ENCODE measurements at places on chromosomes 1 and 21.

GRCh38 chr1:233582439-233582838 is 31.5 kb upstream of the KCNK1 start:
- DNase-seq, result no peak

- no peak for DNase-seq
Observed at GRCh38 chr1:17655922-17656321, 99.2 kb upstream of the ACTL8 start.

- DNase-seq, result no peak
Observed at GRCh38 chr1:61181067-61182038, 99.0 kb downstream of the NFIA start.

- no peak for DNase-seq
Observed at GRCh38 chr1:237875291-237875690, 15.4 kb downstream of the ZP4 start.

DNA sequence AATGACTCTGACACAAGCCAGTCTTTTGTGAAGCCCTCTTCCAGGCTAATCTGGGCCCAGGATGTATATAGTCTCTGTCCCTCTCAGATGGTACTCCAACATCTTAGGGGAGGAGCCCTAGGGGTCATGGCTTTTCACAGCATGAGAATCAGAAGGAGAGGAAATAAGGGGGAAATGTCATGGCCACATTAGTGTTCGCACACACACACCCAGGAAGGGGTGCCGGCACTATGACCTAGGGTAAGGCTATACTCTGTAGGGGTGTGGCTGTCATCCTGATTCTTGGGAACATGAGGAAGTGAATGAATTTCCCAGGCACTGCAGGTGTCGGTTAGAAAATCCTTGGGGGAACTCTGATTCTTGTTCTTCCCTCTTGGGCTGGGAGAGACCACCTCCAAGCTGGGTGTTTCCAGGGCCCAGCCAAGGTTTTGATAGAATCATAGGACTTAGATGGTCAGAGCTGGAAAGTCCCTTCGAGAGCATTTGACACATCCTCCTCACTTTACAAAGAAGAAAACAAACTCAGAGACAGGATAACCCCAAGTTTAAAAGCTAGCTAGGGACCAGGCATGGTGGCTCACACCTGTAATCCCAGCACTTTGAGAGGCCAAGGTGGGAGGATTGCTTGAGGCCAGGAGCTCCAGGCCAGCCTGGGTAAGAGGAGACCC is 22.0 kb downstream of the GFI1 start:
- DNase-seq, result no peak

DNA sequence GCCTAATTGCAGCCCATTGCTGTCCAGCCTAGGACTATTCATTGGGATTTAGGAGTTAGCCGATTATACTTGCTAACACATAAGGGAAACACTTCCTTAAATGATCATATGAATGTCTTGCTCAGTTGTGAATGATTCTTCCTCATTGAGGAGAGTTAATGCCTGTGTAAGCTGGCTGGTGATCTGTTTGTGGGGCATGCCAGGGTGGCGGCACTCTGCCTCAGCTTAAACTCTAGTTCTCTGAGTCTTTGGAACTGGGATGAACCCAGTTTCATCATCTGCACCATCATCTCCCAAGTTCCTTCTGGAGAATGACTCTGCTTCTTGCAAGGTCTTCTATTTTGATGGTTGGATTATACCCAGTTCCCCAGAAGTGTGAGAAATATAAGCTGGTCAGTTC is 23.9 kb upstream of the SLAMF6 start:
- no peak for DNase-seq

DNA sequence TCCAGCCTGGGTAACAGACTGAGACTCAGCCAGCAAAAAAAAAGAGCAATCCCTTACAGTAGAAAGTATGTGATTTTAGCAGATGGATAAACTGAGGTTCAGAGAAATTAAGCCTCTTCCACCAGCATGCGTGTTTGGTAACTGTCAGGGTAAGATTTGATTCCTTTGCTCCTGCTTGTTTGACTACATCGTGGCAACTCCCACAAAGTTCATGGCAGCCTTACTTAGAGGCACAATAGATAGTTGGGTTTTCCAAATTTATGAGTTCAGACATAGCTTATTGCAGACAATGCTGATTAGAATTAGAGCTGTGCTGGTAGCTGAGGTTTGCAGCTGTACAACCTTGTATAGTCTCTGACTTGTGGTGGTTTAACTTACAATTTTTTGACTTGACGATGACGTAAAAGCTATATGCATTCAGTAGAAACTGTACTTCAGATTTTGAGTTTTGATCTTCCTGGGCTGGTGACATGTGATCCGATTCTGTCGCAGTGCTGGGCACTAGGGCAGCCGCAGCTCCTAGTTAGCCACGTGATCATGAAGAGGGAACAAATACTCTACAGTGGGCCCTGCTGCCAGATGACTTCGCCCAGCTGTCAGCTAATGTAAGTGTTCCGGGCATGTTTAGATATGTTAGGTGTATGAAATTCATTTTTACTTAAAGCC is 167.8 kb downstream of the DHRS3 start:
- DNase-seq, result no peak

- no peak for DNase-seq
Observed at GRCh38 chr1:192877283-192877886, 68.5 kb downstream of the RGS2 start.

DNA sequence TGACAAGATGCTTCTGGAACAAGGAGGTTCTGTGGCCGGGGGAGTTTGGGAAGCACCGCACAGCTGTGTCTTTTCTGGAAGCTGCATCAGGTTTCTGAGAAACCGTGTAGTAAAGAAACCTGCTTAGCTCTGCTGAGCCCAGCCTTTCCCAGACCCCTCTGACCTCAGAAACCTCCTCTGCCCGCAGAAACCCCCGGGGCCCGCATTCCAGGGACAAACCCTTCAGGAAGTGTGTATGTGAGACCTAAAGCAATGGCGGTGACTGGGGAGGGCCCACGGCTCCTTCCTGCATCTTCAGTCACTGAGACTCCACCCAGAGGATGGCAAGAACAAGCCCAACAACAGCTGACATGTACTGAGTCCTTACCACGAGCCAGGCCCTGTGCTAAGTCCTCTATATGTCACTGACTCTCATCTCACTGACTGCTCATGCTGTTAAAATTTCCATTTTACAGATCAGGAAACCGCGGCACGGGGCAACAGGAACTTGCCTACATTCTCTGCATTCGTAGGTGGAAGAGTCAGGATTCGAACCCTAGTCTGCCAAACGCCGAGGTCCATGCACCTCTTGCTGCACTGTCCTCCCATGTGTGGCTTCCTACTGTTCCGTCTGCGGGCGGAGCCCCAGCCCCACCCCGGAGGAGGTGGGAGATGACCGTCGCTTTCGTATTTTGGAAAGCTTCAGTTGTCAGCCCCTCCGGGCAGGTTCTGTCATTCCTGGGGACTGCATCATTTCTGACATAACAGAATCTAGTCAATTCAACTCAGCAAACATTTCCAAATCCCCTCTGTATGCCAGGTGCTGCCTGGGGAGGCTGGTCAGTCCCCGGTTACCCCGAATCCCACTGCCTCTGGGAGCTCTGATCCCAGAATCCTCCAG is 73.3 kb upstream of the KLHDC7A start:
- DNase-seq, result no peak

DNA sequence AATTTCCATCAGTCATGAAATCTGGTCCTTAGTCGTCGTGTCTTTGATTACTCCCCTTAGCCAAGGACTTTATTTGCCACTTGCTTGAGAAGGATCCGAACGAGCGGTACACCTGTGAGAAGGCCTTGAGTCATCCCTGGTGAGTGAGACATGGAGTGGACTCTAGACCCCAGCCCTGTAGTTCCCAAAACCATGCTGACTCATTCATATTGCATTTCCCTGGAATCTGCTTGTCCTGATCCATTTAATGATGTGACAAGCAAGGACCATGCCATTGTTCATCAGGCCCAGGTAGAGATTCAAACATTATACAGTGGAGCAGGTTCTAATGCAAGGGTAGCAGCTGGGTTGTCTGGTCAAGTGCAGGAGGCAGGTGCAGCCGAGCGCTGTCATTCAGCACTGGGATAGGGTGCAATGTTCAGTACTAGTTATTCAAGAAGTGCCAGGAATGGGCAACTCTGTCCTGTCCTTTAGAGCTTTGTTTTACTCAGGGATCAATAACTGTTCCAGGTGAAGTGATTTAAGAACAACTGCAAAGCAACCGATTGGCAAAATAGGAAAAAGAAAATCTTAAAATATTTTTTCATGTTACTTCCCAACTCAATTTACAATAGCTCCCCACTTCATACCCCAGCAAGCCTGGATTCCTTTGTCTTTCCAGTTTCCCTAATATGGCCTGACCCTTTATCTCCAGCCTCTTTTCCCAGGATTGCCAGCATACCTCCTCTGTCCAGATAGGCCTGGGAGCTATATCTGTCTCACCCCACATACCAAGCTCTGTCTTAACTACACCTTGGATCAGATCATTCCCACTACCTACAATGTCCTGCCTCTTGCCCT is 26.5 kb downstream of the CAMK1G start:
- DNase-seq, result no peak

DNA sequence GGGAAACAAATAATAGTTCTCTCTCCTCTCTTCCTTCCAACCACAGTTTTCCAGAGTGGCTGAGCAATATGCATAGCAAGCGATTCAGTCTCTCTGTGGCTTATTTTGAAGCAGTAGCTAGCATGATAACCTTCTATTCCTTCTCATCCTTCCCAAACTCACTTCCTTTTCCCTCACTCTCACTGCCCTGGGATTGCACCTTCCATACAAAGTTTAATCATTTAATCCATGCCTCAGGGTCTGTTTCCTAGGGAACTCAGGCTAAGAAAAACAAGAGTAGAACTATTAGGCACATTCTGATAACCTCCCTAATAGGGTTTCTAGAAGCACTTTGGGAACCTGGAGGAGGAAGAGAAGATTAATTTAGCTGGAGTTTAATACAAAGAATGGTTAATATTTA is 97.7 kb upstream of the S1PR1 start:
- no peak for DNase-seq

GRCh38 chr1:69671363-69672010 is 103.8 kb downstream of the LRRC7 start:
- no peak for DNase-seq

- DNase-seq, result no peak
Observed at GRCh38 chr1:9346566-9346965, 53.9 kb downstream of the SPSB1 start.

DNA sequence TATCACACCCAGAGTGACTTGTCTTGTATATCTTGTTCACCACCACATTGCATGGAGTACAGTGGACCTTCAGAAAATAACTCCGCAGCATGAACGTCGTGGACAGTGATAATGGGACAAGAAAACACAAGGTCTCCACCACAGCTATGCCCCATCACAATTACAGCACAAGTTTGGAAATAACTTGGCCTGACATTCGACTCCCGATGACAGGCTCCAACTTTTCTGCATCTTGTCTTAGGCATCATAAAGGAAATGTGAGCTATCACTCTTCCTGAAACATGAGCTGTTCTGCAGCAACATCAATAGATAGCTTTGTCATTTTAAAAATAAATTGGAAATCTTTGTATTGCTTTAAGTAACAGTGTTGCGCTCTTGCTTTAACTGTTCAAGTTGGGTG is 2.9 kb downstream of the RRP1B start:
- DNase-seq, result no peak

- peak; percentile 26 for DNase-seq
Observed at GRCh38 chr1:212162635-212163034, 122.6 kb upstream of the PPP2R5A start.

- peak; percentile 8 for DNase-seq
Observed at GRCh38 chr1:48061162-48062136, 64.3 kb upstream of the TRABD2B start.

DNA sequence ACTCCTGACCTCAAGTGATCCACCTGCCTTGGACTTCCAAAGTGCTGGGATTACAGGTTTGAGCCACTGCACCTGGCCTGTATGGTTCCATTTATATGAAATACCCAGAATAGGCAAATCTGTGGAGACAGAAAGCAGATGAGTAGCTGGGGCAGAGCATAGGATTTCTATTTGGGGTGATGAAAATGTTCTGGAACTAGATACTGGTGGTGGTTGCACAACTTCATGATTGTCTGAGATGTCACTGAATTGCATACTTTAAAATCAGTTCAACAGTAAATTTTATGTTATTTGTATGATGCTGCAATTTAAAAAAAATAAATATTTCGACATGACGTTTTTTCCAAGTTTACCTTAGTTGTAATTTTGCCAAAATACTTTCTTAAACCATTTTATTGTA is 23.9 kb downstream of the ITSN1 start:
- DNase-seq, result no peak

- no peak for DNase-seq
Observed at GRCh38 chr21:45054927-45055612, 19.3 kb upstream of the ADARB1 start.

DNA sequence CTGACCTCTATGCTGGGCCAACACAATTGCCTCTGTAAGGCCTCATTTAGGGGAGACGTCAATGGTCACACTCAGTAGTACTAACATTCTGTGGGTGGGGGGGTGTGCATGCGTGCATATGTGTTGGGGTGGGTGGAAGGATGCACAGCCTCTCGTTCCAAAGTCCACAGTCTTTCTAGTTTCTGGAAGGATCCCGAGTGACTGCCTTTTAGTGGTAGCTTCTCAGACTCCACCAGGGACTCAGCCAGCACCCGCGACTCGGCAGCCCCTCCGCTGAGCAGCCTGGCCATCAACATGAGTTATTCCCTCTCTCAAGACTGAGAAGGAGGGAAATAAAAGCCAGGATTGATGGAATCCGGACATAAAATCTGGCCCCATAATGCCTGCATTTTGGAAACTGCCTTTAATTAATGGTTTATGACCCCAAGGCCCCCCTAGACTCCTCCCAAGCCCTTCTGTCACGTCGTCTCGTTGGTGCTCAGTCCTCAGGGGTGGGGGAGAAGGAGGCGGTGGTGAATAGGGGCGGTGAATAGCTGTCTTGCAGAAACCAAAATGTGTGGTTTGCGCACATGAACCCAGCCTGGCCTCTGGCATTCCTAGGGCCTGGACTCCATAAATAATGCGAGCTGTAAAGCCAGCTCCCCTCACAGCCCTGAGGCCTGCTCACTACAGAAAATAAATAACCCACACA is 65.1 kb upstream of the TMEM51 start:
- DNase-seq, result no peak

DNA sequence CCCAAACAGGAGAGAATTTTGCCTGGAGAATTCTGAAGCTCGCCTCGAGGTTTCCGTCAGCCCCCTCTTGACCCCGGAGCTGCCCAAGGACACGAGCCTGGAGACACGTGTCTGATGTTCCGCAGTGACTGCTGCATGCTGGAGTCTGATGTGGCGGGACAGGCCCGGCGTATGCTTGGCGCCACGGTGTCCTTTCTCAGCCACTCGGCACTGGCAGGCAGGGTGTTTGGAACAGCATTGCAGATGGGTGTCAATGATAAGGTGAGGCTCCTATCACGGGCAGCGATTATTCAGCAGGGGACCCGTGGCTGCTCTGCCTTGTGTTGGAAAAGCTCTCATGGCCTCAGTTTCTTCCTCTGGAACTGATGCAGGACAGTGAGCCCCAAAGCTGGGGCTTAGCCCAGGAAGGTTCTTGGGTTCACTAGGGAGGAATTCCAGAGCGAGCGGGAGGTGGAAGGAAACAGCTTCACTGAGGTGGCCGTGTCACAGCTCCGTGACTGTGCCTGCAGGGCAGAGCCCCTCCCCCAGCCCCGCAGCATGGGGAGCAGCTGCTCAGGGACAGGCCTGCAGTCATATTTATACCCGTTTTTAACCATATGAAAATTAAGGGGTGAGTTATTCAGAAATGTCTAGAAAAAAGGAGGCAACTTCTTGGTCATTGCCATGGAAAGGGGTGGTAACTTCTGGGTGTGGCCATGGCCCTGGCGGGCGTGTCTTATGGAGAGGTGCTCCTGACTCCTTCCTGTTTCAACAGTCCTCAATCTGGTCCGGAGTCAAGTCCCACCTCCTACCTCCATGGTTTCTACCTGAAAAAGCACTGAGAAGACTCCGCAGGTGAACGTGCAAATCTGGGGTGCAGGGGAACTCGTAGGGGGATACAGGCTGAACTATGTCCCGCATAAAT is 123.4 kb downstream of the SIK1 start:
- no peak for DNase-seq

All from activated CD4-positive, alpha-beta T cell treated with anti-CD3 and anti-CD28 coated beads, Interleukin-2, amount 50 U/mL, for 48 hours (primary cell).